ENCODE measurements at places on chromosomes 16 and 17. TPM values are rescaled to one million over a fixed set of nuclear protein-coding genes. Genes with fewer than 3 reads are reported as not detected.
A peak's percentile ranks its signal among the peaks of the same experiment; 100 is the strongest.

The DUS2 gene
- 10.3 TPM for polyA plus RNA-seq

The CDH3 gene
- 0.75 TPM for polyA plus RNA-seq

The DNAI2 gene
- polyA plus RNA-seq, result 0.36 TPM

The LGALS9 gene
- 10.6 TPM for polyA plus RNA-seq

The ABCA9 gene
- 11.0 TPM for polyA plus RNA-seq

The CPNE7 gene
- not detected for polyA plus RNA-seq

The TBC1D3K gene
- polyA plus RNA-seq, result not detected

- DNase-seq, result no peak
Measured at GRCh38 chr17:74959826-74960515, 12.6 kb downstream of the HID1 start.

DNA sequence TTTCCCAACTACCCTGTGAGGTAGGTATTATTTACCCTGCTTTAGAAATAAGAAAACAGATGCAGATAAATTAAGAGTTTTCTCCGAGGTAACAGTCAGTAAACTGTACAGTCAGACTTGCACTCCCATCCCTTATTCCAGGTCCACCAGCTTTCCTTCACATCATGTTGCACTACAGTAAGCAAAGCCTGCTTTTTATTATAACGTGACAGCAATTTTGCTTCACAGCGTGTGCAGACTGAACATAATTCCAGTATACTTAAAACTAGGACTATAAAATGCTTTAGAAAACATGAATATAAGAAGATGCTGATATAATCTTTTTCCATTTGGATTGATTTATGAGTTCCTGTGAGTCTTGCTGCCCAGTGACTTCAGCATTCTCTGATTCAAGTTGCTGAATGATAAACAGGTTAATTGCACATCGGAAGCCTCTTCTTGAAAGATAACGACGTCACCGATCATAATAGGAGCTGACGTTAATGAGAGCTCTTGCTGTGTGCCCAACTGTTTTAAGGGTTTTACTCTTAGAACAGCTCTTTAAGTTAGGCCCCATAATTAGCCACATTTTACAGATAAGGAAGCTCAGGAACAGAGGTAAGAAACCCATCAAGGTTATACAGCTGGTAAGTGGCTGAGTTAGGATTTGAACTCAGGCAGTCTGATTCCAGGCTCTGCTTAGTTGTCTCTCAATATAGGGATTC lies 1.4 kb downstream of the LIG3 start:
- DNase-seq, result peak; percentile 7

GRCh38 chr17:54948380-54948779 lies 20.1 kb downstream of the COX11 start:
- DNase-seq, result no peak

GRCh38 chr16:75497558-75497957 lies 2.3 kb upstream of the CHST6 start:
- no peak for DNase-seq

DNA sequence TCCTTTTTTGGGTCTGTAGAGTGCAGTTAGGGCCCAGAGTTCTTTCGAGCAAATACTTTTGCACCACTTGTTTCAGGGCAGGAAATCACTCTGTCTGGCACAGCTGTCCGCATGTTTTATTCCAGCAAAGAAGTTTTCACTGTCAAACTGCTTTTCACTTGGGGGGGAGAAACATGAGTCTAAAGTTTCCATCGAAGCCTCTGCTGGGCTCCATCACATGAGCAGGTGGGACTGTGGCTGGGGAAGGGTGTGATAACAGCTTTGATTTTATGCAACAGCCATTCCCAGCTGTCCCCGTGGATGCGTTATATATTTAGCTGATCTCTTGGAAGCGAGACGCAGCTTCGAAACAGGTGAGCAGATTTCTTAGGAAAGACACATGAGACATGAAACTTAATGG lies 288.6 kb downstream of the SNX29 start:
- DNase-seq, result peak; percentile 70

- DNase-seq, result peak; percentile 63
Measured at GRCh38 chr16:89602273-89602951, 11.0 kb upstream of the DPEP1 start.

DNA sequence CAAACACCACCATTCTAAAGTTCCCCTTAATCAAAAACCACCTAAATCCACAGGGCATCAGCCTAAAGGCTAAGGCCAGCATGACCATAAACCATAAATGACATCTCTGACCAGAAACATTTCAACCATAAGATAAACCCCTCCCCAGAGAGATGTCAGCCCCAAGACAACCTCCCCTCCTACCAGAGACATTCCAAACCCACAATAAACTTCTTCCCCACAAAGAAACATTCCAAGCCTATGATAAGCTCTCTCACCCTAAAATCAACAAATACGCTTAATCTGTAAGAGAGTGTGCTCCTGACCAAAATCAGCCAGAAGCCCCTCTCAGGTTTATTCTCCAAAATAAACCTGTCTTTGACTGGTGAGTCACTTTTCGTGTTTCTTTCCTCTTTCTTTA lies 54.8 kb downstream of the SLFN5 start:
- no peak for DNase-seq

DNA sequence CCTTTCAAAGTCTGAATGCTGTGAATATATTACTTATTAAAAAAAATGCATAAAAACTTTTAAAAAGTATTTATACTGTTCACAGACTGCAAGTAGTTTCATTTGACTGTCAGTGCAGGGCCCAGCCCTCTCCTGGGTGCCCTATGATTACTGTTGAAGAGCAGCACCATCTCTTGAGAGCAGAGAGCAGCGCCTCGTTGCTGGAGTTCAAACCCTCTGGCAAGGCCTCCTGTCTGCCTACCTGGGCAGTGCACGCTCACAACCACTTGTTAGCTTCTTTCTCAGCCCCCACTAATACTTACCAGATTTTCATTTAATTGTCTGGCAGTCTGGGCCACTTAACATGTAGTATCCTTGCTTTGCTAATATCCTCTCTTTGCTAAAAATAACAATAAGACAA lies 233.4 kb downstream of the PHKB start:
- no peak for DNase-seq

DNA sequence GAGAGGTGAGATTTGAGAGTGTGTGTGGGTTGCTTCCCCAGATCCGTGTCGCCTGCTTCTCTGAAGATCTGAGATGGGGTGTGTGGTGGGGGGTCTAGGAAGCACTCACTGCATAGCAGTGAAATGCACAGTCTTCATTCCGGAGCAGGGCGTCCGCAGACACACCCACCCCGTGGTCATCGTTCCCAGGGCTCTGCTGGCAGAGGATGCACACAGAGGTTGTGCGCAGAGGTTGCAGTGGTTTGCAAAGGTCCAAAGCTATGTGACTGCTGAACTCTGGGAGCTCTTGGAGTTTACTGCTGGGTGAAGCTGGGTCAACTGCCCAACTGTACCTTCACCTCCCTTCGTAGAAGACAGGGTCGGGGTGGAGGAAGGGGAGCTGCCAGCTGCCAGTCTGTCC lies 135.3 kb downstream of the SNX29 start:
- no peak for DNase-seq

GRCh38 chr16:13864689-13865088 lies 55.3 kb upstream of the ERCC4 start:
- no peak for DNase-seq

DNA sequence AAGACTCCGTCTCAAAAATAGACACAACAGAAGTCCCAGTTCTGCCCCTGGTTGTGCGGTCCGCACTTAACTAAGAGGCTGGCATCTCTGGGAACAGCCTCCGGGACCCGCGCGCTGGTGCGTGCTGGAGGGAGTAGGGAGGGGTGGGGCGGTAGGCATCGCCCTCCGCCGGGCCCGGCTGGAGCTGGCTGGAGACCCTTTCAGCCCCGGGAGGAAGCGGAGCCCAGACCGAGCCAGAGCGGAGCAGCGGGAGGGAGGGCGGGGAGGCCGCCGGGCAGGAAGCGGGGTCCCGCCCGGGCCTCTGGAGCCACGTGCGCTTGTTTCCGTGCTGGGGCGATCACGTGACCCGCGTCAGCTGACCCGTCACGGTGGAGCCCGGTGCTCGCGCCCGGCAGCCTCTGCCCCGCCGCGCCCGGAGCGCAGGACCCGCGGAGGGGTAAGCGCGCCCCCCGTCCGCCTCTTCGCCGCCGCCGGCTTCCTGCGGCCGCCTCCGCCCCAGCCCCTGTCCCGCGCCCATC lies at the start of gene WDR81:
WDR81 (plus strand) TSS at position 354 of the 518 bp plus-strand sequence. CDS start 256 bp downstream, outside the sequence.
- DNase-seq, result peak; percentile 84

DNA sequence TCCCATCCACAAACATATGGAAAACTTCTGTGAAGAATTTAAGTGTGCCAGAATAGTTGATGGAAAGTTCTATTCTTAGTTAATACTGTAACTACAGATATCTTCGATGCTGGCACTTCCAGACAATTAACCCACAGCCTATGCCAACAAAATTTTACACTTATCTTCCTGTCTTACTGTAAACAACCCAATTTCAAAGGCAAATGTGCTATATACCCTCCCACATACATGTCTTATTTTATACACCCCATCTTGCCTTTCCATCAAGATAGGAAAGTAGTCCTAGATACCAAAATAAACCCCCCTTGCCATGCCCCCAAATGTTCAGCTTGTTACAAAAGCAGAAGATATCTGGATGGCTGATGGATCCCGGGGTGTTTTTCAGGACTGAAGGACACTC lies 306.3 kb downstream of the SLC39A11 start:
- no peak for DNase-seq

GRCh38 chr16:9212621-9213020 lies 121.2 kb downstream of the HAPSTR1 start:
- DNase-seq, result no peak

DNA sequence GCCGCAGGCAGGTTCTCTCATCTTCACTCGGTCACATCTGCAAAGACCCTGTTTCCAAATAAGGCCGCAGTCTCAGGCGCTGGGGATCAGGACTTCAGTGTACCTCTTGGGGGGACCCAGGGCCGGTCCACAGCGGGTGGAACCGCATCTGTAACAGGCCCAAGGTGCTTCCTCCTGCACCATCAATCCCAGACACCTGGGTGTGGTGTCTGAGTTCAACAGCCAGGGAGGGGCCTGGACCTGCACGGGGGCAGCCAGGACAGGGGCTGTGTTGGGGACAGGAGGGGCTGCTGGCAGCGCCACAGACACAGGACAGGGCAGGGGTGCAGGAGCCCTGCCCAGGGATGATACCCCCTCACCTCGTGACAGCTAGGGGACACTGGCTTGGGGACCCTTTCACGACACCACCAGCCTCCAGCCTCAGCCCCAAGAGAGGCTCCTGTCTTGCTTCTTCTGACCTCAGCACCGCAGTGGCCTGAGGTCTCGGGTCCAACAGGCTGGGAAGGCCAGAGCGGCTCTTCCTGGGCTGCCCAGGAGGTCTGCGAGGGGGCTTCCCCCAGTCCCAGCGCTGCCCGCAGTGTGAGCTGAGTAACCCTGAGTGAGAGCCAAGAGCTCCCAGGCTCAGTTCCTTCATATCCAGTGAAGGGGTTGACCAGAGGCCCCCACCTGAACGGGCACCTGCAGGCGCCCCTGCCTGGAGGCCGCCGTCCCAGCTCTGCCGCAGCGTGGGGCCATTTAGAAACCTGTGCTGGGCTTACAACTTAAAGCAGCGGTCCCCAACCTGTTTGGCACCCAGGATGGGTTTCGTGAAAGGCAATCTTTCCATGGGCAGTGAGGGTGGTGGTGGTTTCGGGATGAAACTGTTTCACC lies 30.7 kb upstream of the BAHCC1 start:
- DNase-seq, result no peak

DNA sequence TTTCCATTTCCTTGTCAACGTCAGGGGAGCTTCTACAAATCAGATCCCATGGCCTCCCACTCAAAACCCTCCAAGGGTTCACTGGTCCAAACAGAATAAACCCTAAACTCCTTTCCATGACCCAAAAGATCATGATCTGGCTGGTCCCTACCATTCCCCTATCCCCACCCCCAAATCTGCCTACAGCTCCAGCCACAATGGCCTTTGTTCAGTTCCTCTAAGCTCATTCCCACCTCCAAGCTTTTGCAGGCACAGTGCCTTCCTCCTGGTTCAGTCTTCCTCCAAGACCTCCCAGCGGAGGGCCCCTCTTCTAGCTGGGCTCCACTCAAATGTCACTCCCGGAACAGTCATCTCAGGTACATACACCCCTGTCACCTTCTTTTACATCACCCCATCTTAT lies 2.0 kb downstream of the GPRC5B start:
- peak; percentile 9 for DNase-seq

GRCh38 chr17:70863436-70864248 lies 694.3 kb downstream of the KCNJ2 start:
- no peak for DNase-seq

- no peak for DNase-seq
Measured at GRCh38 chr17:58932956-58933355, 173.7 kb downstream of the TRIM37 start.

DNA sequence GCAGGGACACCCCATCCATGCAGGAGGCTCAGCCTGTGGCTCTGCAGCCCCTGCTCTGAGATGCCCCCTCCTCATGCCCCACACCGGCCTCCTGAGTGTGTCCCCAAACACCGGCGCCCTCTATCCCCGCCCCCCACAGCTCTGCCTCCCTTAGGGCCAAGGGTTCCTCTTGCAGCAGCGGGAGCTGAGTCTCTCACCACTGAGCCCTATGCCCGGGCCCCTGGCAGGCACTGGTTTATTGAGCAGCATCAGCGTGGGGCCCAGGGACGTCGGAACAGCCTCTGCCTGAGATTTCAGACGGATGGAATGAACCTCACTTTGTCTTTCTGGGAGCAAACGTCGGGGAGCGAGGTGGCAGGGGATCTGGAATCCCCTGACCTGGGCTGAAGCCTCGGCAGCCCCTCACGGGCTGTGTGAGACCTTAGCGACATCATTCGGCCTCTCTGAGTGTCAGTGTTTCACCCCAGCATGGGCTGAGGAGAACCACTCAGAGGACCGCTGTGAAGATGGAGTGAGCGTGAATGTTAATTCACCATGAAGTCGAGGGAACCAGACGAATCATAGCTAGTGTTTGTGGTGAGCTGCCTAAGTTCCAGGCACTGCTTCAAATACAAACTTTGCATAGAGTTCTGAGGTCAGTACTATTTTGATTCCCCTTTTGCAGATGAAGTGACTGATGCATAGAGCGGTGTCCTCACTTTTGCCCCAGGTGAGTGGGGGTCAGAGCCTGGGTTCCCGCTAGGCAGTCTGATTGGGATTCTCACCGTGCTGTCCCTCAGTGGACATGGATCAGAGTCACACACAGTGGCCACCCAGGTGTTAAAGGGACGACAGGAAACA lies 5.3 kb upstream of the C16orf74 start:
- DNase-seq, result no peak

- no peak for DNase-seq
Measured at GRCh38 chr16:69937465-69937951, 13.6 kb upstream of the CLEC18A start.

GRCh38 chr17:66306446-66306845 lies 4.0 kb downstream of the PRKCA start:
- DNase-seq, result peak; percentile 42

All from muscle of back (tissue), 13 donors.